ENCODE measurements at places on chromosomes 5 and 9.

GRCh38 chr9:91907484-91908292, 42.3 kb downstream of the ROR2 start:
- DNase-seq: no peak

- DNase-seq: no peak
Measured at GRCh38 chr9:127537014-127537413, 75.1 kb upstream of the STXBP1 start.

DNA sequence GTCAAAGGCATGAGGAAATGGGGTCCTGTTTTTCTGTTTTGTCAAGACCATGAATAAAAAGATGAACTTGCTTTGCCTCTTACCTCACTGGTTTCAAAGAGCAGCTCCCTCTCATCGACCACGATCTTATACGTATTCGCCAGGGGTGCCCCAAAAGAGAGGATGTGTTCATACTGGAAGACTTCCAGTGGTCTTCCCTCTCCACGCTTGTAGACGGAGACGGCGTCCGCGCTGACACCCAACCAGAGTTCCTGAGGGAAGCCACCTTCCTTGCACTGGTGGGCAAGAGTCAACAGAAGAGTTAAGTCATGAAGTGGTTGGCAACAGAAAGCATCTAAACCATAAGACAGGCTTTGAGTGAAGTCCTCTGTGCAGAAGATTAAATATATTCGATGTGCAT, 51.4 kb upstream of the RETREG1 start:
- no peak for DNase-seq

- no peak for DNase-seq
Measured at GRCh38 chr9:16816011-16816410, 54.5 kb downstream of the BNC2 start.

GRCh38 chr5:151696470-151697061, 9.9 kb upstream of the SPARC start:
- no peak for DNase-seq

DNA sequence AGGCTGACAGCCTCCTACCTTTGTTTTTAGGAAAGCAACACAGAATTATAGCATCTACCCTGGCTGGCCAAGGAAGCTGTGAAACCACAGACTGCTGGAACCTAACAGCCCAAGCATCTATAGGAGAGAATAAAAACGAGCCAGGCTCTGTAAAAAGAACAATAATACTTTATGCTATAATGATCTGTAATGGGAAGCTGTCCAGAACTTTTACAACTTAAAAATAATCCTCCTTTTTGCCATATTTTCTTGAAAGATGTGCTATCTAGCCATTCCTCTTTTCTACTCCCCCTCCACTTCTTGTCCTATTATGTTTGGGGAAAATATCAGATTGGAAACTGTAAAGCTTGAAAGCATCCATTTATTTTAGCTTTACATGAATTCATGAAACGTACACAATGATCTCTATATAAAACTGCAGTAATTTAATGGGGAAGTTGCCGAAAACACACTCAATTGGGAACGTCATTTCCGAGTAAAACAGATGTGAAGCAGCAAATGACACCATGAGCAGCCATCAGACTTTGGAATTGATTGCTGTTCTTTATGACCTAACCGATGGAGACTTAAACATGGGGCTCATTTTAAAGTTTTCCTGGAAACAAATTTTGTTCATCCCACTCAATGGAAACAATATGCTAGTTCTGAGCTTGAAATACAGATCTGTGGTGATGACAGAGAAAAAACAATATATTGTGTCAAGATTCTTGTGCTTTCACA, 450.3 kb upstream of the CLINT1 start:
- DNase-seq: no peak

- no peak for DNase-seq
Measured at GRCh38 chr5:132433141-132433540, 57.4 kb downstream of the IRF1 start.

DNA sequence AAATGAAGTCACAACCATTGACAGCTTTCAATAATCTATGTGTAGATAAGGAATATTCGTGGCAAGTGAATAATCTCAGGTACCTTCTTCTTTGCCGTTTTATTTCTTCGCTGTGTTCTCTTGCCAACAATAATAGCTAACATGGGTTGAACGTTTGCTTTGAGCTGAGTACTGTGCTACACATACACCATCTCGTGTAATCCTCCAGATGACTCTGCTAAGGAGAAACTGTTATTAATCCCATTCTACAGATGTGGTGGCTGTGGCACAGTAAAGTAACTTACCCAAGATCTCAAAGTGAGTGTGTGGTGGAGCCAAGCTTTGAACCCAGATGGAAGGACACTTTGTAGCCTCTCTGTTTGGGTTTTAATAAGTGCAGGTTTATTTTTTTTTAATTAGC, 179.7 kb downstream of the C9orf152 start:
- no peak for DNase-seq

DNA sequence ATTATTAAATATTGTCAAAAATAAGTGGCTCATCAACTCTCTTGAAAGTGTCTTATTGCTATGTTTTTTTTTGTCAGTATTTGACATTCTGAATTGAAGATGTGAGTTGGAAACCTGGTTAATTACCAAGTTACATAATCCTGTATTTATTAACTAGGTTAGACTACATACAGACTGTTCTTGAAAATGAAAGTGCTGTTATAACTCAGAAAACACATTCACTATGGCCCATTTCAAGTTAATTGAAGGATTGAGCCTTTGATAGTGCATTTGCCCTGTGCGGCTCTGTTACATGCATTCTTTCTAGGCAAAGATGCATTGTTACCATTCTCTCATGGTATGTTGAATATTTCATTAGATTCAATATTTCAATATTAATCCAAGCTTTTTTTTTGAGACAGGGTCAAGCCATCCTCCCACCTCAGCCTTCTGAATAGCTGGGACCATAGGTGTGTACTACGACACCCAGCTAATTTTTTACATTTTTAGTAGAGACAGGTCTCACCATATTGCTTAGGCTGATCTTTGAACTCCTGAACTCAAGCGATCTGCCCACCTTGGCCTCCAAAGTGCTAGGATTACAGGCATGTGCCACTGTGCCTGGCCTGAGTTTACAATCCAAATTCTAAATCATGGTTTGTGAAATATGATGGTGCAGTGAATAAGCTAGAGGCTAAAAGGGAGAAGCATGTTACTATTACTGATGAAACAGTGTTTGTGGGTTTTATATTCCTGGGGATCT, 10.0 kb downstream of the CTNNA1 start:
- DNase-seq: no peak

GRCh38 chr9:73775757-73776156, 624.1 kb downstream of the ANXA1 start:
- DNase-seq: no peak

DNA sequence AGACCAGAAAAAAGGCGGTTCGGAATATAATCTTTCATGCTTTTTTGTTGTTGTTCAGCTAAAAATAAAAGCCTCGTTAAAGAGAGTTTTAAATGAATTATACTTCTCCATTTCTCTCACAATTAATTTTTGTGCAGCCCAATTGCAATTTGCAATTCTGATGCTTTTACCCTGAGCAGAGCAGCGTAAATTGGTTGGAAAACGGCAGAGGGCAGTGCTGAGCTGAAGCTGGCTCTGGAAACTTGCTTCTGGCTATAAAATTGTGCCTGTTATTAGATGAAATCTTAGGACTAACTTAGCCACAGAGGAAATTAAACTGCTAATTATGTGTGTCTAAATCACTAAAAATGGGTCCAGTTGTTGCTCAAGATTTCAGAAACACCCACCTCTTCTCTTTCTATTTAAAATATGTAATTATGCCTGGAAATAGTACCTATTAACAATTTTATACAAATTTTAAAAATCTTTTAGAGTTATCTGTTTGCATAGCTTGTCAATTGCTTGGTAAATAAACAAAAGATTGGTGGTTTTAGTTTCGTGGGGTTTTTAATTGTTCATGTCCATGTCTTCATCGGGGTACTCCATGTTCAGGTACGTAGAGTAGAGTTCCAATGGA, 441.8 kb upstream of the TLE4 start:
- peak; percentile 1 for DNase-seq

GRCh38 chr5:62790348-62790747, 211.7 kb downstream of the LRRC70 start:
- no peak for DNase-seq

DNA sequence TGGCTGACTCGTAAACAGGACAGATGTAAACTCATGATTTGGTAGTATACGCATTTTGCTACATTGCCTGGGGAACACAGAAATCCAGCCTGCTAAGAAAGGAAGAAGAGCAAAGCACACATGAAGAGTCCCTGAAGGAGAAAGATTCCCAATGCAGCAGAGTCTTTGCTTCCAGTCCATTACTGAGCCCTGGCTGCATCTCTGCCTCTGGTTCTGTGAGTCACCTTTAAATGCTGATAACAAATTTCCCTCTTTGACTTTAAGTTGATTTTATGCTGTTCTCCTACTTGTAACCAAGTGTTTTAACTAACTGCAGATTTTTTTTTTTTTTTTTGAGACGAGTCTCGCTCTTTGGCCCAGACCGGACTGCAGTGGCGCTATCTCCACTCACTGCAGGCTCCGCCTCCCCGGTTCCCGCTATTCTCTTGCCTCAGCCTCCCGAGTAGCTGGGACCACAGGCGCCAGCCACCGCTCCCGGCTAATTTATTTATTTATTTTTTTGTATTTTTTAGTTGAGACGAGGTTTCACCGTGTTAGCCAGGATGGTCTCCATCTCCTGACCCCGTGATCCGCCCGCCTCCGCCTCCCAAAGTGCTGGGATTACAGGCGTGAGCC, 8.5 kb upstream of the PRXL2C start:
- no peak for DNase-seq

DNA sequence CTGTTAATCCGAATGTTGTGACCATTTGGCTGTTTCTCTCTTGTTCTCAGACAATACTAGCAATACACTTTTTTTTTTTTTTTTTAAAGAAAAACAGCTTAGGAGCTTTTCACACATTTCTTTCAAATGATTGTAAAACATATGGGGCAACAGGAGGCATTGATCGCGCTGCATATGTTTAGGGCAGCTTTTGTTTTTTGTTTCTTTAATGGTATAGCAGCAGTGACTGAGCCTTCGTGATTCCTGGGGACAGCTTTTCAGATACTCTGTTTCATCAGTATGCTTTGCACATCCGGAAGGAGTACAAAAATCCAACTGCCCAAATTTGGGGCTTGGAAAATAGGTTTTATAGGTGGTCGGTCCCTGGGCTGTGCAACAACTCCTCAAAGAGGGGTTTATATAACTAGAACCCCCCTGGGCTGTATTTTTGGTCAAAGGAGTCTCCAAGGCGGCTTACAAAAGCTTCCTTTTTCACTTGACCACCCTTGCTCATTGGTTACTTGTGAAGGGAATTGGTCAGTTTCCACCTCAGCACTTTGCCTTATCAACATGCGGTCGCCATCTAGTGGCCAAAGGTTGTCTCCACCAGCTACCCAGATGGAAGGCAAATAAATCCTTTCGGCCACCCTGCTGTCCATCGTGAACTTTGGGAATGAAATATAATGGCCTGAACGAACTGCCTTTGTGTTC, 91.8 kb downstream of the PDE6A start:
- DNase-seq: no peak

DNA sequence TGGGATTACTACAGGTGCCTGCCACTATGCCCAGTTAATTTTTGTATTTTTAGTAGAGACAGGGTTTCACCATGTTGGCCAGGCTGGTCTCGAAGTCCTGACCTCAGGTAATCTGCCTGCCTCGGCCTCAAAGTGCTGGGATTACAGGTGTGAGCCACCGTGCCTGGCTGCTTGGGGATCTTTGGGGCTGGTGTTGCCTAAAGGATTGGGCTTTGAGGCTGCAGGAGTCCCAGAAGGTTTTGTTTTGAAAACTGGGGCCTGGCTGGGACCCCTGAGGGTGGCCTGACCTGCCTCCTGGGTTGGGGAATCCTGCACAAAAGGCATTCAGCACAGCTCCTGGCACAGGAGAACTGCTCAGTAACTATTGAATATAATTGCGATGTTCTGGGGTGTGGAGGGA, 25.1 kb upstream of the SHB start:
- DNase-seq: no peak

GRCh38 chr5:116242343-116242742, 157.5 kb downstream of the COMMD10 start:
- no peak for DNase-seq

DNA sequence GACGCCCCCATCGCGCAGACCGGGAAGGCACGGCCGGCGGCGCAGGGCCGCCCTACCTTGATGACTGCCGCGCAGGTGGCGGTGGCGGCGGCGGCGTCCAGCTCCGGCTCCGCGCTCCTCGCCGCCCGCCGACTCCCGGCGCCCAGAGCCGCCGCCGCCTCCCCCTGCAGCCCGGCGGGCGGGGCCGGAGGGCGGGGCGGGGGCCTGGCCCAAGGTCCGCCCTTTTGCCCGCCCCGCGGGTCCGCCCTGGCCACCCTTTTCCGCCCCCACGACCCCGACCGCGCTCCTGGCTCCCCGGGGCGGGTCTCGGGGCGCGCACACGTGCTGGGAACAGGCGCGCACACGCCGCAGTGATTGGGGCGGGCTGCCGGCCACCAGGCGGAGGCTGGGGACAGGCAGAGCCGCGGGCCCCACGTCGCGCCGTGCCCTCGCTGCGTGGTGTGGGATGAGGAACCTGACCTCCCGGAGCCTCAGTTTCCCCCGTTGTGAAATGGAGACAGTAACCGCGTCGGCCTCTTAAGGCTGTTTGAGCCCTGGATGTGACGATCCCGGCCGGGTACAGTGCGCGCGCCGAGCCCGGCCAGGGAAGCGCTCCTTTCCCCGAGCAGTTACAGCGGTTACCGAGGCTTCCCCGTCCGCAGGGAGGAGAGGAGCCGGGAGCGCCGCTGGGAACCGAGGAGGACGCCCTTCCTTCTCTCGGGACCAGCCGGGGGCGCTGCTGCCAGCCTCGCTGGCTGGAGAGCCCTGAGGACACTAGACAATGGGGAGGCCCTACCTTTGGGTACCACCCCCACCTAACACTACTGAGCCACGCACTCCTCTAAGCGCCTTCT, at the start of gene CORO2A:
CORO2A (minus strand) TSS at position 135 of the 833 bp plus-strand sequence. CDS start 34,977 bp downstream, outside the sequence.
- peak; percentile 31 for DNase-seq

- DNase-seq: no peak
Measured at GRCh38 chr5:82772281-82772680, 304.9 kb downstream of the TMEM167A start.

DNA sequence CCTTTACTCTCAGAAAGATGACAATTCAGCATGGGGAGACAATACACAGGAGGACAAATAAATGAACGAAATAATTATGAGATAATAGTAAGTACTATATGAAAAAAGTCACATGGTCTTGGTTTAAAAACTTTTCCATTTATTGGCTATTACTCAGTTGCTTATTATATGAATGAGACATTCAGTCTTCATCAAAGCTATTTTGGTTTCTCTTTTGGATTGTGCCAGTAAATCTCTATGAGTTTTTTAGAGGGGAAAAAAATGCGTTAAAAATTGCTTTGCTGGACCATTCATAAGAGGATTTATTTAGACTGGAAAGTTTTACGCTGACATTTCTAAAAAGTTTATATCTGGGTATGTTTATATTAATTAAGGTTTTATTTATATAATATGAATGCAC, 137.7 kb downstream of the AOPEP start:
- no peak for DNase-seq

GRCh38 chr5:141812512-141812911, 65.7 kb downstream of the PCDH1 start:
- DNase-seq: no peak

DNA sequence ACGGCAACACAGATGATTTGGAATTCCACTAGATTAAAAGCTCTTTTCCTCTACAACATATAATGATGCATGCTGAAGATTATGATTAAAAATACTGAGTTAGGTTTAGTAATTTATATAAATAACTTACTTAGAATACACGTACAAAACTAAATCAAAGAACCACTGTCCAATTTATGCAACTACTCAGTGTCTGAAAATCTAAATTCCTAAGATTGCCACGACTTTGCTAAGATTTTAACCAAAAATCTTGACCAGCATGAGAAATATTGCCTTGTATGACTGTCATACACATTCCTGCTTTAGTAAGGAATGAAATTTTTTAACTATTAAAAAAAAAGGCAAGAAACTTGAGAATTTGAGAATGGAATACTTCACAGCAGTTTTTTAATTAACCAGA, 292.4 kb downstream of the ZNF608 start:
- no peak for DNase-seq

Data from bone marrow (tissue), 2 donors.